ENCODE measurements at places on chromosomes 11 and 22.
A peak's percentile ranks its signal among the peaks of the same experiment; 100 is the strongest.

DNA sequence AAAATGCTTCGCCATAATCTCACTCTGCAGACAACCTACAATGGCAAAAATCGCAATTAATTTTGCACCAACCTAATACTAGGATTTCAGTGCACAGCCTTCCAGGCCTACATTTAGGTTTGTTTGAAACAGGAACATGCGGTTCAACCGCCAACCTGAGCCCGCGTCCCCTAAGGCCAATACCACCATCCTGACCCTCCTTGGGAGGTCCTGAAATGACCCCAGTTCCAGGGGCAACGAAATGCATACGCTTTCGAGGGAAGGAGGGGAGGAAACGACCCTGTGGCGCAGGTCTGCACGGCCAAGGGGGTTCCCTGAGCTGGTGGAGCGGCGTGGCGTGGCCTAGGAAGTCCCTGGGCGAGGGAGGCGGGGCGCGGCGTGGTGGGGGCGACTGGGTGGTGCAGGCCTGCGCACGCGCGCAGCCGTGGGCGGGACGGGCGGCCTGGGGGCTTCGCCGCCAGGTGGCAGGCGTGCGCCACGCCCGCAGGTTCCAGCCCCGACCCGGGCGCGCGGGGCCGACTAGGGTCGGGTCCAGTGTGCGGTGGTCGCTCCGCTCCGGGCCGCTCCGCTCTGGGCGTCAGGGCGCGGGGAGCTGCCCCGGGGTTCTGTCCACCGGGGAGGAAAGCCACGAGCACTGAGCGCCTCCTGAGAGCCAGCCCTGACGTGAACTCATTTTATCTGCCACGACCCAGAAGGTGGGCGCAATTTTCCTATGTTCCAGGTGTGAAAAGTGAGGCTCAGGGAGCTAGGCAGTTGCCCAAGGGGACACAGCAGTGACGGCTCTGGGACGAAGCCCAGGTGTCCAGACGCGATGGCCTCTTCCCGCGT is 94.1 kb downstream of the SWAP70 start:
- DNase-seq, result peak; percentile 91

DNA sequence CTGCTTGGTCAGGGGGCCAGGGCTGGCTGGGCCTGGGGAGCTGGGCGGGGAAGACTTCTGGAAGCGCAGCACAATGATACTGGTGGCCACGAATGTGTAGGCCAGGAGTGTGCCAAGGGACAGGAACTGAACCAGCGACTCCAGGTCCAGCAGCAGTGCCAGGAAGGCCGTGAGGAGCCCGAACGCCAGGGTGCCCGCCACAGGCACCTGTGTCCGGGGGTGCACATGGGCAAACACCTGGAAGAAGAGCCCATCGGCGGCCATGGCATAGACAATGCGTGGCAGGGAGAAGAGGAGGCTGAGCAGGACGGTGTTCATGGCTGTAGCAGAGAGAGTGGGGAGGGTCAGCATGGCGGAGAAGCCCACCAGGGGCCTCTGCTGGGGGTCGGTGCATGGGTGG is 2.3 kb downstream of the SLC7A4 start:
- no peak for DNase-seq

- no peak for DNase-seq
These were observed 3.3 kb downstream of the PRR33 start for GRCh38 chr11:1888347-1888753.

- DNase-seq, result no peak
These were observed 137.2 kb upstream of the MTMR2 start for GRCh38 chr11:96061069-96061468.

GRCh38 chr22:50326225-50326955 is 422 bp downstream of the DENND6B start:
- no peak for DNase-seq

DNA sequence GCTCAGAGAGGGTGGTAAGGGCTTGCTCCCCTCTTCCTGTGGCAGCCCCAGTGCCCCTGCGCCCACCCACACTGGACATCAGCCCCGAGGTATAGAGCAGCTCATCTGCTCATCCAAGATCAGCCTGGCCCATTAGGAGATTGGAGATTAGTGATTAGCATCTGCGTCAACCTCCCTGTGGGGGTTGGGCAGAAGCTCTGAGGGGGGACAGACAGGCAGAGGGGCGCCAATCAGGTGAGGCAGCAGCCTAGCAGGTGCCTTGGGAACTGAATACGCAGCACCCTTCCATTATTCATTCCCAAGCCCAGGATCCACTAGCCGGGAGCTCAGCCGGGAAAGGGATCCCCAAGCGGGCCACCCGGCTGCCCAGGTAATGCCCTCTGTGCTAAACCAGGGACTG is 11.0 kb downstream of the SMTN start:
- no peak for DNase-seq

DNA sequence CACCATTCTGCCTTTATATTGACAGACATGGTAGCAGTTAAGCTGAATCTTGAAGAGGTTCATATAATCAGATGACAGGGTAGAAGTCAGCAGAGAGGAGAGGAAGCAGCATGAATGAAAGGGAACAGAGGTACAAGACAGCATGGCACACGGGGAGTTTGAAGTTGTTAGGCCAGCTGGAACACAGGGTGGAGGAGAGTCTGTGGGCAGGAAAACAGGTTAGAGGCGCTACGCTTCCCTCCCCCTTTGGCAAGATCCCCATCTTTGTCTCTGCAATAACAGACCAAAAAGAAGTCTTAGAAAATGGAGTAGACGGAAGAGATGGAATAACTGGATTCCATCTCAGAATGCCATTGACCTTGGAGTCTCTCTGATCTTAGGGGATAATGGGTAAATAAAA is 20.0 kb upstream of the NDUFC2 start:
- no peak for DNase-seq

DNA sequence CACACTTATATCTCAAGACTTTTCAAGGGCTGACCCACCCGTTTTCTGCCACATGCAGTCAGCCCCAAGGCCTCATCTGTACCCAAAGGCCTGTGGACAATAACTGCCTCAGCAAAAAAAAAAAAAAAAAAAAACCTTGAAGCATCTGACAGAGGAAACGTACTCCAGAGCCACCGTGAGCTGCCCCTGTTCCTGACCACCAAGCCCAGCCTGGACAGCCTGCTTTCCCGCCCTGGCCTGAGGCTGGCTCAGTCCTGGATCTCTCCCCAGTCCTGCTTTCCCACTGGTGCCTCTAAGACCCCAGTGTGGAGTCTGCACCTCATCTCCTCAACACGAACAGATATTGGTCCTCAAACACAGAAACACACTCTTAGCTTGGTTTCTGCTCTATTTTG is 66.5 kb downstream of the SLC35F2 start:
- no peak for DNase-seq

GRCh38 chr22:47307822-47308221 is 545.4 kb downstream of the TBC1D22A start:
- no peak for DNase-seq

DNA sequence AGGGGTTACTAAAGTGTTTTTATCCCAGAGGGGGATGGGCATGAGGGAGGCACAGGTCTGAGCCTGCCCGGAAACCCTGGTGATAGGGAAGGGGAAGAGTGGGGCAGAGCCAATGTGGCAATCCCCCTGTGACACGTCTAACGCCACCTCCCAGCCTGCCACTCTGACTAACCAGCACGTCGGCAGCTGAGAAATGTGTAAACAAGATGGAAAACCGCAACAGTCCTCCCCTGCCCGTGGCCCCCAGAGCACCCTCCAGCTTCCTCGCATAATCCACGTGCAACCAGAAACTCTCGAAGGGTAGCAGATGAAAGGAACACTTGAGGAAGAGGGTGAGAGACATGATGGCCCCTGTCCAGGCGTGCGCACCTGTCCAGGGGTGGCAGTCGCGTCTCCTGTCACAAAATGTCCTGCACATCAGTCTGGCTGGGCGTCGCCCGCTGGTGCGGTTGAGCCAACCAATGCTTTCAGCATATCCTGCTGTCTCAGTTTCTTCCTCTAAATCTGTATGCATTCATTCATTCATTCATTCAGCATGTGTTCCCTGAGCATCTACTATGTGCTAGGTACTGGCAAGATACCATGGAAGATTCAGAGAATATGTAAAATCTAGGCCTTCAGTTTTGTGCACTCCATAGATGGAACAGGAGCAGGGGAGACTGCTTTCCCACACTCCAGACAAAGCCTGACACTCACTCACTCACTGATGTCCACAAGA is 4.5 kb downstream of the TMPRSS4 start:
- no peak for DNase-seq

DNA sequence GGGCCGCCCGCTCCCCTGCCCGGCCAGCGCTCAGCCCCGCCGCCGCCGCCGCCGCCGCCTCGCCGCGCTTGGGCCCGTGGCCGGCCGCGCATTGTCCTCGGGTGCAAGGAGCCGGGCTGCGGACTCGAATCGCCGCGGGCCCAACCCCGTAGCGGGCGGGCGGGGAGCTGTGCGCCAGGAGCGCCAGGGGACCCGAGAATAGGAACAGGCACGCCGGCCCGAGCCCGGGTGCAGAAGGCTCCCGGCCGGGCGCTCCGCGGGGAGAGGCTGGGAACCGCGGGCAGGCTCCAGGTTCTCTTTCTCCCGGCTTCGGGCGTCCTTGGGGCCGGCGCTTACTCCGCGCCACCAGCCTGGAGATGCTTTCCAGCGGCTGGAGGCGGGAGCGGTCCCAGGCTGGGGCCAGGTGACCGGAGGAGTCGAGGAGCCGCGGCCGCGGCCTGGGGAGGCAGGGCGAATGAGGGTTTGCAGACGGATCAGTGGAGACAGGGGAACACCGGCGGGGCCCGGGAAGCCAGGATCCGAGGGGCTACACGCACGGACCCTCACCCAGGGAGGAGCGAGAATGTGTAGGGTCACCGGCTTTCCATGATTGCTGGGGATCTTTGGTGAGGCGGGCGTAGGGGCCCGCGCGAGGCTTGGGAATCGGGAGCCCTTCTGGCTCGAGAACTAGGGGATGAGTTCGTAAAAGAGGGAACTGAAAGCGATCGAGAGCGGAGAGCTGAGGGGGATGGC is 726 bp downstream of the PKNOX2 start:
- no peak for DNase-seq

- no peak for DNase-seq
These were observed 10.6 kb downstream of the PKNOX2 start for GRCh38 chr11:125175166-125175565.

GRCh38 chr11:60175860-60176275 is 7.0 kb downstream of the MS4A6A start:
- DNase-seq, result no peak

DNA sequence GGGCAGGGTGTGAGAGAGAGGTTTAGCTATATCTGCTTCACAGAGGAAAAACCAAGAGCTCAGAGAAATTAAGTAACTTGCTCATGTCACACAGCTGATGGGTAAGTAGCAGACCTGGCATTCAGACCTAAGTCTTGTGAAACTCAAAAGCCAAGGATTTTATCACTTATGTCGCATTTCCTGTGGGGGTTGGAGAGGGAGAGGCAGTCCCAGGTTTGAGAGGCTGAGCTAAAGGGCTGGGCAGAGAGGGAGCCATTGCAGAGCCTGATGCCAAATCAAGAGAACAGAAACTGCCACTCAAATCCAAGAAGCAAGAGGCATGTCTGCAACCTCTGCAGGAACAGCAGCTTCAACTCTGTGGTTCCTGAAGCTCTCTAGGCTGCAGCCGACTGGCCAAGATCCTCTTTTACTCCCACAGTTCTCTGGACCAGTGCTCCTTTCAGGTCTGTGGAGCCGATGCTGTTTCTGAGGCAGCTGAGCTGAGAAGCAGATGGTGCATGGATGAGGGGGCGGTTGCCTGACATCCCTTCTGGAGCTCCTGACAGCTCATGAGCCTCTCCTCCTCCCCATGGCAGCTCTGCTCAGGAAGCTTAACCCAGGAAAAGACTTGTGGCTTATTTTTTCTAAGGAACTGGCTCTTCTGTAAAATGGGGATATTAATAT is 47.6 kb upstream of the NAV2 start:
- DNase-seq, result no peak

DNA sequence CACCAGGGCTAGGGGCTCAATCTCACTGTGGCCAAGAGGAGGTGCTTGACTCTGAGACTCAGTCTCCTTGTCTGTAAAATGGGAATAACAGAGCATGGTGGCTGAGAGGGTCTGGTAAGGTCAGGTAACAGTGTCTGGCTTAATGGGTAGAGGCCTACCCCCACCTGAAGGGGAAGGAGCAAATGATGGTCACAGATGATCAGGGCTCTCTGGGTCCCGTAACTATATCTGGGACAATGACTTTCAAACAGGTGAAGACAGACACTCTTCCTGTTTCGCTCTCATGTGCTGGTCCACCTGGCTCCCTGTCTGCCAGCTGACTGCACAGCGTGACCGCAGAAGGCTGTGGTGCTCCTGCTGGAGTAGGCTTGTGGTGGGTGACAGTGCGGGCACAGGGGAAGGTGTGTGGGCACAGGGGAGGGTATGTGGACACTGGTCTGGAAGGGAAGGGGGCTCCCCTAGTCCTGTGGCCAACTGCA is 4.0 kb downstream of the A4GALT start:
- no peak for DNase-seq

DNA sequence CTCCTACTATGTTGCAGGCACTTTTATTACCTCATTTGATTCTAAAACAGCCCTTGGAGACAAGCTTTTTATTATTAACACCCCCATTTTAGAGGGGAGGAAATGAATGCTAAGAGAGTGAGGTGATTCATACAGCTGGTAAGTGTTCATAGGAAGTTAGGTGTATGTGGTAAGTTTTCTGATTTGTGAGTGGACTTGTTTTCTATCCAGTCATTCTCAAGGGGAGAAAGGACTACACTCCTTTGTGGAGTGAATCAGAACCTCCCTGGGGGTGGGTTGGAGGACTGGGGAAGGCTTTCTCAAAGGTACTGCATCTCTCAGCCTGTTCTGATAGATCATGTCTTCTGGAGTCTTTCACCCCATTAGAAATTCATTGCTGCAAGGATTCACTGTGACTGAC is 23.5 kb downstream of the PKNOX2 start:
- no peak for DNase-seq

GRCh38 chr22:27105142-27106025 is 448.0 kb downstream of the MIAT start:
- no peak for DNase-seq

GRCh38 chr11:96152623-96153022 is 190.4 kb downstream of the MAML2 start:
- DNase-seq, result no peak

DNA sequence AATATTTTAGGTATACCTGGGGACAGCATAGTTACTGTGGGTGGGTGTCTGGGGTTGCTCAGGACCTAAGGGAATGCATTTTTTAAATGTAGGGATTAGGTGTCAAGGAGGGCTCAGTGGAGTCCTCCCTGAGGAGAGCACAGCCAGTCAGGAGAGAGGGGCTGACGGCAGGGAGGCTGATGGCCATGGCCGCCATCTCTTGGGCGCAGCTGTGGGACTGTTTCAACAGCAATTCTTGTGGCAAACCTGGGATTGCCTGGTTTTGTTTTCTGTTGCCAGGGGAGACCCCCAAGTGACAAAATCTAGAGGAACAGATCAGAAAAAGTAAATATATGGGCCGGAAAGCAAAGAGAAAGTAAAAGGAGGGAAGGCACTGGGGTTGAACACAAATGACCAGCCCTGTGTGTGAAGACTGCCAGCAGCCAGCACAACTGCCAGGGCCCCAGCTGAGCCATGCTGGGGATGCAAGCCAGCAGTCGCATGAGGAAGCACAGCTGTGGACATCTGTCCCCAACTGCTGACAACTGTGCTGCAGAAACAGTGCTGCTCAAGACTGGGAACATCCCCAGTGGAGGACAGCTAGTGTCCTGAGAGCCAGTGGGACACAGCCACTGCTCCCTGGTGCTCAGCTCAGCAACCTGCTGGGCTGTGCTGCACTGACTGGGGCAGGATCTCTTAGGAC is 10.5 kb downstream of the MIF start:
- DNase-seq, result no peak

GRCh38 chr11:35893796-35894475 is 49.9 kb upstream of the LDLRAD3 start:
- no peak for DNase-seq

- no peak for DNase-seq
These were observed 35.0 kb downstream of the GRIK4 start for GRCh38 chr11:120546312-120547205.

Data from CD4-positive, alpha-beta T cell treated with Interleukin-10 for 1 hour (primary cell).